Hepatocyte (in vitro differentiated cells): ENCODE measurements at places on chromosomes 16 and 17. TPM values are rescaled to one million over a fixed set of nuclear protein-coding genes. Genes with fewer than 3 reads are reported as not detected.

DNA sequence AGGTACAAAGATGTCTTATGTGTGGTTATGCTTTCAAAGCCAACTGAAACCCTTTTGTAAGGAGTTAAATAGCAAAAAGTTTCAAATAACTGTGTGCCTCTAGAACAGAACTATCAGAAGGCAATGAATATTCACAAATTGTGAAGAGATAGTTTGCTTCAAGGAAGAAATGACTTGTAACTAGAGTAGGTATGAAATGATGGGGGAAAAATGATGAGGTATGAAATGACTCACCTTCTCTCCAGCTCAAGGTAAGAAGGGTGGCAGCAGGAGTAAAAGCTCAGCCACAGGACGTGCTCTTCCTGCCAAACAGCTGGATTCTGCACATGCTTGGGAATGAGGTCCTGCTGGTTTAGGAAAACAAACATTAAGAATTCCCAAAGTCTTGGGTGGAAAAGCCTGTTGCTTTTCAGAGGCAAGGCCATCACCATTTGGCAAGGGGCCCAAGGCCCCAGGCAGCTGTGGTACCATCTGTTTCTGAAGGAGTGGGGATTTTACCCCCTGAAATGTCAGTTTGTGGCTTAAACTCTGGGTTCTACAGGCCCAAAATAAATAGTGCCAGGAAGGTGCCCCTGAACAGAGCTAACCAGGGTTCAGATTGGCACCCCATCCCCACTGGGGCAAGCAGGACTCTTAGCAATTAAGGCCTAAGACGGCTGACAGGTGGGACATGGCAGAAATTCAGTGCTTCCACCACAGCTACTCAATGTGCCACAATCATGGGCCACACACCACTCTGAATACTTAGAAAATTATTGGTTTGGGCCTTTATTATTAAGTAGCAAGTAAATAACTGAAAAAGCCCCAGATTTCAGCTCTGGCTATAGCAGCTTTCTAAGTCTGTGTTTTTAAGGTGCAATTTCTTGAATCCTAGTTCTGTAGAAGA, 13.3 kb downstream of the HERPUD1 start:
- H3K4me3 ChIP-seq, result no peak overlapping the region
- H3K27ac ChIP-seq, result peak overlapping the region; percentile 2
- H3K36me3 ChIP-seq, result peaks cover 4% of the 10 kb centered on the region
- no peaks in the 10 kb centered on the region for H3K4me1 ChIP-seq
- H3K27me3 ChIP-seq, result no peaks in the 10 kb centered on the region

DNA sequence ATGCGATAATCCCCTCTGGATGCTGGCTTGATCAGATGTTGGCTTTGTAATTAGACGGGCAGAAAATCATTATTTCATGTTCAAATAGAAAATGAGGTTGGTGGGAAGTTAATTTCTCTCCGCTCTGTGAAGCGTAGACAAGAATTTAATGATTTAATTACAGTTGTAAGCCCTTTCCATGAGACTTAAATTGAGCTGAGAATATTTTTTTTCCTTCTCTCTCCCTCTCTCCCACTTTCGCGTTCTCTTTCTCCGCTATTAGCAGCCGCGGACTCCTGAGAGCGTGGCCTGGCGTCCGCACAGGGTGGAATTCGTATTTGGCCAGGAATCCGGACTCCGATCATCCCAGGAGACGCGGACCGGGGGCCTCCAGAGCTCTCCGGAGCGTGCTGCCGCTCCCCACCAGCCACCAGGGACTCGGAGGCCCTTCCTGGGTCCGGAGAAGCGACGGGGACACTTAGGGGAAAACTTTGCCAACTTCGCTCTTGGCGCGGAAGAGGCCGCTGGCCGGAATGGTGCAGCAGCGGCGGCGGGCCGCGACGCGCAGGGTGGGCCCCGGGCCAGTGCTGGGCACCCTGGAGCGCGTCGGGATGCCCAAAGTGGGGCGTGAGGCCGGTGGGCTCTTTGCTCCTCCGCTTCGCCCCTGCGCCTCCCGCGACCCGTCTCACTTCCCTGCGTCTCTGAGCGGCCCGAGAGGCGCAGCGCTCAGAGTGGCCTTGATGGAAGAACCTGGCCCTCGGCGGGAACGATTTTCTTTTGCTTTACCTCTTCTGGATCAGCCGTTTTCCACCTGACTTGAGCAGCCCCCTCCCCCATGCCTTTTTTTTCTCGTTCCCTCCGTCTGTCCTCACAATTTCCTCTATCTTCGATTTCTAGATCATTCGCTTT, 3.6 kb upstream of the IRX3 start:
- H3K4me3 ChIP-seq, result no peak overlapping the region
- DNase-seq, result no peak
- no peak overlapping the region for H3K27ac ChIP-seq
- H3K27me3 ChIP-seq, result peaks cover 86% of the 10 kb centered on the region
- H3K36me3 ChIP-seq, result no peaks in the 10 kb centered on the region
- peaks cover 20% of the 10 kb centered on the region for H3K4me1 ChIP-seq

GRCh38 chr16:13098536-13098935, 197.1 kb downstream of the SHISA9 start:
- no peaks in the 10 kb centered on the region for H3K4me1 ChIP-seq
- no peak overlapping the region for H3K4me3 ChIP-seq
- H3K27me3 ChIP-seq, result no peaks in the 10 kb centered on the region
- no peak overlapping the region for H3K27ac ChIP-seq
- DNase-seq, result no peak

Gene ST6GALNAC1
- 17.7 and 29.6 TPM in 2 replicates for total RNA-seq

DNA sequence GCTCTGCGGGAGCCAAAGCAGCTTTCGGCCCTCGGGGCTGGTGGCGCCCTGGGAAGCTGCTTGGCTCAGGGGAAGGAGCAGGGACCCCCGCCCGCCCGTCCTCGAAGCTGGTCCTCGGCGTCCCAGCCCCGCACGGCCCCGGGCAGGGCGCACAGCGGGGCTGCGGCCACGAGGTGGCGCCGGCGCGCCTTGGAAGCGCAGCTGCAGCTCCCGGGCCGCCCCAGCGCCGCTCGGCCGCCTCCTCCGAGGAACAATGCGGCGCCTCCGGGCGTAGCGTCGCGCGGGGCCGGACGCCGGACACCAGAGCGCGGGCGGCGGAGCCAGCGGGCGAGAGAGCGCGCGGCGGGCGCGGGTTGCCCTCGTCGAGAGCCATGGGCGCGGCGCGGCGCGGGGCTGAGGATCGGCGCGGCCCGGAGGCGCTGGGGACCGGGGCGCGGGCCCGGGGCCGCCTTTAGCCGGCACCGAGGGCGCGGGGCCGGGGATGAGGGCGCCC, at the start of gene MGAT5B:
MGAT5B (plus strand) TSS at position 229 of the 493 bp plus-strand sequence. CDS start 626 bp downstream, outside the sequence.
- peak; percentile 94 for DNase-seq
- H3K36me3 ChIP-seq, result no peaks in the 10 kb centered on the region
- peaks cover 35% of the 10 kb centered on the region for H3K27me3 ChIP-seq
- no peak within 1 kb of the TSS for H3K4me3 ChIP-seq
- no peak within 1 kb of the TSS for H3K27ac ChIP-seq

Gene KRT31
- not detected in 2 replicates for total RNA-seq

DNA sequence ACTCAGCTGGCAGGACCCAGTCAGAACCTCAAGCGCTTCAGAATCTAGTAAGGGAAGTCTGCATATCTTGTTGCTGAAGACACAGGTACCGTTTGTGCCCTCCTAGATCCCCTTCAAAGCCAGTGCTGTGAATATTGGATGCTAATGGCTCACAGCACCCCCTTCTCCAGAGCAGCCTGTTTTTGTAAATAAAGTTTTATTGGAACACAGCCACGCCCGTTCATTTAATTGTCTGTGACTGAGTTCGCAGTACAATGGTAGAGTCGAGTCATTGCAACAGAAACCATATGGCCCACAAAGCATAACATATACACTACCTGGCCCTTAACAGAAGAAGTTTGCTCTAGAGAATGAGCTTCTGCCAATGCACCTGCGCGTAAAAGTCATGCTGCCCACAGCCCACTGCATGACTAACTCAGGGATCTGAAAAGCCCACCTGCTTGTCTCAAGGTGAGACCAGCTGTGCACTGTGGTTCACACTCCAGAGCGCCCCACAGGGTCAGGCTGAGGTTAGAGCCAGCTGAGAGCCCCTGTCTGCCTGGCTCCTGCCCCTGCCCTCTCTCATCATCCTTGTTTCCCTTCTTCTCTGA, 48.8 kb downstream of the AIPL1 start:
- no peak for DNase-seq
- H3K36me3 ChIP-seq, result no peaks in the 10 kb centered on the region
- H3K27ac ChIP-seq, result no peak overlapping the region
- H3K4me1 ChIP-seq, result no peaks in the 10 kb centered on the region
- H3K4me3 ChIP-seq, result no peak overlapping the region
- H3K27me3 ChIP-seq, result no peaks in the 10 kb centered on the region
